Mucosa of descending colon (tissue), 3 donors: ENCODE measurements at places on chromosomes 3 and 15. TPM values are rescaled to one million over a fixed set of nuclear protein-coding genes. Genes with fewer than 3 reads are reported as not detected.

The IMP3 gene
- 47.6 TPM for total RNA-seq

DNA sequence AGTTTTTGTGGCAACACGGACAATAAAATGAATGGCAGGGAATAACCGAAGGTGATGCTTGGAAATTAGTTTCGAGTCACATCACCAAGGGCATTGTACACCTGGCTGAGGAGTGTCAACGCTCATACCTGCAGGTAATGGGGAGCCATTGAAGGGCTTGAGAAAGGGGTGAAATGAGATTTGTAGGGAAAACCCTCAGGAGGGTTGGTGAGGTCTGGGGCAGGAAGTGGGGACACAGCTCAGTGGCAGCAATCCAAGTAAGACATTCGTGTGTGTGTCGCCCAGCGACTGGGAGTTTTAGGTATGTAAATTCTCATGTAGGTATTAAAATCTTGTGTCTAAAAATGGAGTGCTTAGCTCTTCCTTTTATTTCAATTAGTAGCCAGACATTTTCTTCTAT, 14.3 kb downstream of the PARP14 start:
- DNase-seq = no peak

- DNase-seq = peak; percentile 34
These were observed 66.2 kb downstream of the MCTP2 start for GRCh38 chr15:94297558-94297957.

DNA sequence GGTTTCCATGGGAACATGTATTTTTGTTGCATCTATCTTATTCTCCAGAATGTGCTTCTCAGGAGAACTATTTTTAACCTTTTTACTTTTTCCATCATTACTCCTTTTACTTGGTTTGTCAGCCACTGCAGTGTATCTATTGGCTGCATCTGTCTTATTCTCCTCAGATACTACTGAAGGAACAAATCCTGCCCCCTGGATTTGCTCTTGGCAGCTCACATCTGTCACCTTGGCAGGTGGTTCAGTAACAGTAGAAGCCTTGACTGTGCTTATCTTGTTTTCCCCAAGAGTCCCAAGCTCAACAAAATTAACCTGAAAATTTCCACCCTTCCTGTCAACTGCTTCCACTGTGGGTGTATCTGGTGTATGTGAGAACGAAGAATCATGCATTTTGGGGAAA, 106.0 kb downstream of the MAP4 start:
- no peak for DNase-seq

GRCh38 chr3:41328926-41329325, 129.6 kb downstream of the CTNNB1 start:
- DNase-seq = no peak

DNA sequence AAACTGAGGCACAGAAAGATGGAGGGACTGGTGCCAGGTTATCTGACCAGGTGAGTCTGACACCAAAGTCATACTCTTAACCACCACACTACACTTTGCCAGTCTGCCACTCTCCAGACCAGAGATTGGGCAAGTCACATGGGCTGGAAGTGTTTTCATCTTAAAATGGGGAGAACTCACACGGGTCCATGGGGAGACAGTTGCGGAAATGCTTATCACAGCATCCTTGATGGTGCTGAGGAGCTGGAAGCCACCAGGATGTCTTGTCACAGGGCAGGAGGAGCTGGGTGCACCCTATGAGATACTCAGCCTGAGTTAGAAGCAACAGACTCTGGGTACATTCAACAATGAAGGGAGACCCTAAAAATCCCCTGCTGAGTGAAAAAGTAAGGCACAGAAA, 4.8 kb downstream of the GALNT15 start:
- no peak for DNase-seq

DNA sequence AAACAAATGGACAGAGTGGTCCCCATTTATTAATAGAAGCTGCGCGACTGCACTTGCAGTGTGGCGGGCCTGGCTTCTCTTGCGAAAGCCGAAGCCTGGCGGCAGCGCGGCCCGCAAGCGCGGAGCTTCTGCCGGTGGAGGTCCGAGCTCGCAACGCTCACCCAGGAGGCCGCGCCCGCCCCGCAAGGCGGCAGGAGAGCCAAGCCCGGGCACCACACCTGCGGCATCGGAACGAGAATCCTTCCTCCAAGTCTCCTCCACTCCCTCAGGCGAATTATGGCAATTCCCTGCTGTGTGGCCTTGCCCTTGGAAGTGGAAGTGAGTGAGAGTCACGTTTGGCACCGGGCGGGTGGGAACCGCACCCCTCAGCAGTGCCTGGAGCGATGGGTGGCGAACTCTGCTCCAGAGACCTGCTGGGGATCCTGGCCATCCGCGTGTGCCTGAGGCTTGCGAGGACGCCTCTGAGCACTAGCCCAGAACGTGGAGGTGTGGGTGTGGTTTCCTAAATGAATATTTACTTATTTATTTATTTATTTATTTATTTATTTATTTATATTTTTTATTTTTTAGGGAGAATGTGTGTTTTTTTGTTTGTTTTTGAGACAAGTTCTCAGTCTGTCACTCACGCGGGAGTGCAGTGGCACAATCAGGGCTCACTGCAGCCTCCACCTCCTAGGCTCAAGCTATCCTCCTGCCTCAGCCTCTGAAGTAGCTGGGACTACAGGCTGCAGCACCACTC, 133.7 kb upstream of the UBE2E1 start:
- peak; percentile 81 for DNase-seq

DNA sequence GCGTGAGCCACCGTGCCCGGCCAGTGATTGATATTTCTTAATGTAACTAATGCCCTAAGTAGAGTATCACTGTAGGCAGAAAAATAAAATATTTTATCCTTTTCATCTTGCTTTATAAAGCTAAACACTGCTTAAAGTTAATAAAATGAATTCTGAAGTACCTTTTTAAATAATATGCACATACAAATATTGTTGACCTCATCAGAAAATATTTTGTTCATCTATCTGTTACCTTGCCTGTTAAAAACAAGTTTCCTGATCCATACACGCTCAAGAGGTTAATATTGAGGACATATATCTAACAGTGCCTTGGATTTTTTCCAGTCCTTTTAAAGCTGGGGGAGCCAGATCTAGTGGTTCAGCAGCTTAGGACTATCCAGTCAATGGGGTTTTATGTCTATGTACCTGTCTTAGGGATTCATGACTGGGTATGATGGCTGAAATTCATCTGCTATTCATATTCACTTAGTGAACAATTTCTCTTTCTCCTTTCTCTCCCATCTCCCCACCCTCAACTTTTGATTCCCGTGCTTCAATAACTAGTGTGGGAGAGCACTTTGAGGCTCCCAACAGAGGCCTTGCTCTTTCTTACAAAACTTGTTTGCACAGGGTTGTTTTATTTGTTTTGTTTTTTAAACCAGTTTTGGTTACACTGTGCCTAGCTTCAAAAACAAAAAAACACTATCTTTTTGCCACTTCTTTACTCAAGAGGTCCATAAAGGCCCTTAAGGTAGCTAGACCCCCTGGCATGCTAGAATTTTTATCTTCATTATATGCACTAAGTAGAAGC, 7.0 kb downstream of the SLC25A36 start:
- no peak for DNase-seq

The CFAP100 gene
- total RNA-seq = not detected

The CCR8 gene
- not detected for total RNA-seq

The MCTP2 gene
- 41.9 TPM for total RNA-seq

The CCDC39 gene
- total RNA-seq = 0.09 TPM

DNA sequence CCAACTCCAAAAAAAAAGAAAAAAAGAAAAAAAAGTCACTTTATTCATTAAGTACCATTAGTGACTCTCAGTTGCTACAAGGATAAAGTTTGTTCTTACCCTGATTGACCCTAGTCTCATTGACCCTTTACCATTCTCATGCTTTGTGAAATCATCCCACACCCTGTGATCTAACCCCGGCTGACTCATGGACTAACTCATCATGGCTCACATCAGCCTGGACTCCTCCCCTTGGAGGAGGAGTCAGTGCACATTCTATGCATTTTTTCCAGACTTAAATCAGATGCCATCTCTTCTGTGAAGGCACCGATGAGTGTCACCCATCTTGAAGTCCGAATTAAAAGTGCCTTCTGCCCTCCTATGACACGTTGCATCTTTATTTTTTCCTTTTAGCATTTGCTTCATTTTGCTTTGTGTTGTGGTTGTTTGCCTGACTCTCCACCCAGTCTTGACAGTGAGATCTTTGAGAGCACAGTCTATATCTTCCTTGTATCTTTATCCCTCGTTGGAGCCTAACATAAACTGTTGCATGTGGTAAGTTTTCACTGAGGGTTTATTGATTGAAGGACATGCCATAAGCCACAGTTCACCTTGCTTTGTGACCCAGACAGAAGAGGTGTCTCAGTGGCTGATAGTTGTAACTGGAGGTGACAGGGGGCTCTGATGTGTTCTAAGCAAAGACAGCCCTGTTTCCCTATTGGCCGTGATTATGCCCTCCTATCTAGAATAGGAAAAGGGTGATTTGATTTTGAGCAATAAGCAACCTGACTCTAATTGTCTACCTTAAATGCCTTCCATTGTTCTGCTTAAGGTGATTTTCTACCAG, 72.1 kb downstream of the IL1RAP start:
- DNase-seq = no peak

- no peak for DNase-seq
These were observed 15.3 kb downstream of the PIK3CA start for GRCh38 chr3:179163503-179163902.

DNA sequence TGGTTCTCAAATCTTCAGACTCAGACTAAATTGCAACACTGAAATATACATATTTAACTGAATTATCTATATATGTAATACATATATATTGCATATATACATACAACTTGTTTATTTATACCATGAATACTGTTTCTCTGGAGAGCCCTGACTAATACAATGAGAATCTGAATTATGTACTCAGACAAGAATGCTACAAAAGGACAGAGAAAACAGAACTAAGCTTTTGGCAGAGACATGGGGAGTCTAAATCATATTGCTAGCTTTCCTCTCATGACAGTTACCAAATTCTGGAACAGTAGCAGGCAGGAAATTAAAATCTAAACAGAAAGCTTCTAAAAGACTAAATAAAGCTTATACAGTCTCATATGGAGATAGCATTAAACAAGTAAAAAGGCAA, 142.4 kb upstream of the KCNMB2 start:
- no peak for DNase-seq

- DNase-seq = peak; percentile 93
These were observed at the start of gene ARPP19 for GRCh38 chr15:52568601-52569585. Gene ARPP19, minus strand, starts transcription at chr15:52569030. Its CDS starts 138 bp downstream, at chr15:52568892.

GRCh38 chr3:155088706-155089345, 8.7 kb downstream of the MME start:
- no peak for DNase-seq

The CCRL2 gene
- 15.7 TPM for total RNA-seq

DNA sequence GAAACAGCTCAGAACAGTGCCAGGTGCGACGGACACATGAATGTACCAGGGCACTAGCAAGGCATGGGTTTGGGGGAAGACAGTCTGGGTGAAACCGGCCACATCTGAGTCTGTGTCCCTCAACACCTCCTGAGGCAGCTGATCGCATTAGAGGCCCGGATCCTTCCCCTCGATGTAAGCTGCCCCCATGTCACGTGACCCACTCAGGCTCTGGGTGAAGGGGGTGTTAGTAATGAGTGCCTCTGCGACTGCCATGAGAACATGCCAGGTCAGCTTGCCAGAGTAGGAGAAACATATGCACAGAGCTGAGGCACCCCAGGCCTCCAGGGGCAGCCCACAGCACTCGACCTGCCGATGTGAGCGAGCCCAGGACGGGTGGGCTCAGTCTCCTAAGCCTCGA, 29.7 kb downstream of the PRR23E start:
- no peak for DNase-seq

GRCh38 chr3:195699860-195700259, 20.9 kb upstream of the MUC20 start:
- no peak for DNase-seq

DNA sequence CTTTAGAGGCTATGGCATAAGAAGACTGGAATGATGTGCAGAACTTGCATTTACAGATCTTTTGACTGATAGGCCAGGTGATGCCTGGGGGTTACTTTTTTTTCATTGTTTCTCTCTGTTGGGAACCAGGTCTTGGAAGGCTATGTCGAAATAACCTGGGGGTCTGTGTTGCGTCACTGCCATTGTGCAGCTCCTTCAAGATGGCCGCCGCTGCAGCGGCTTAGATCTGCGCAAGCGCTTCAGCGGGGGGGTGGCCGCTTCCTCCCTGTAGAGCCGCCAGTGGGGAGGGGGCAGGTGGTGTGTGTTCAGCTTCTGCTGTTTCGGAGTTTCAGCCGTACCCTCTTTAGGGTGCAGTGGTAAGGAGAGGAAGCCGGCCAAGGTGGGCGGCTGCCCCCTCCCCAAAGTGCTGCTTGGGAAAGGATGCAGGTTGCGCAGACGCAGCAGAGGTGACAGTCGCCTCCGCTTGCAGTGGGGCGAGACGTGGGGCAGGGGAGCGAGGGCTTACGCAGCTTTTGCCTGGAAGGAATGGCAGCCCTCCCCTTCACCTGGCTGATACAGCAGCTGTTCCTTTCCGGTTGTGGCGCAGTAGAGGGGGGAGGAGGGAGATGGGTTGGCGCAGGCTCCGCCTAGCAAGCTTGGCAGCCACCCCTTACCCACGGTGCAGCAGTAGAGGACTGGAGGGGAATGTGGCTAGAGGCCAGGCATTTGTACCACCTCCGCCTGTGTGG, 1.5 kb downstream of the SNRPN start:
- DNase-seq = peak; percentile 77

DNA sequence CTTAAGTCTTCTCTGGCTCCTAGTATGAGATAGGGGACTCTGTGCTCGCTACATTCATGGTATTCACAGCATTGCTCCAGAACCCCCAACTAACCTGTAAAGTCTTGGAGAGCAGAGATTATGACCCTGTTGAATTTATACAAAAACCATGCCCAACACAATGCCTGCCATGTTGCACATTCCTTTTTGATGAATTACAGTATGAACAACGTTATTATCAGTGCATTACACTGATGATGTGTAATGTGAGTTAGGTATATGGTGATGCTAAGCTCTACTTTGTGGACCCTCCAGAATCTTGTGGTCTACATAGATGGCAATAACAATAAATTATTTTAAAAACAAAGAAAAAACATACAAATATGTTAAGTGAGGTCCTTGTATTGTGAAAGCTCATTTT, 64.3 kb downstream of the EOMES start:
- no peak for DNase-seq

DNA sequence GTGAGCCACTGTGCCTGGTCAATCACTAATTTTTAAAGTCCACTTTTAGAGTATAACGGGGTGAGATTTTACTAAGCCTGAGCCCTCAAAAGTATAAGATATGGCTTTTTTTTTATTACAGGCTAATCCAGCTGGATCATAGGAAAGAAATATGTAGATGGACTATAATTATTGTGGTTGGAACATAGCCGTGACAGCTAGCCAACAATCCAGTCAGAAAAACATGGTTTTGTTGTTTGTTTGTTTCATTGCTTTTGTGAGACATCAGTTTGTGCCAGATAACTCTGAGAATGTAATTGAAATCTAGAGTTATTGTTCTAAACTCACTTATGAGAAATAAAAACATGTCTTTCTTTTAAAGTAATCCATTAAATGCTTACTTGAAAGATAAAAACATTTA, 37.3 kb upstream of the ATOSA start:
- DNase-seq = no peak

GRCh38 chr3:14290631-14291385, 111.6 kb upstream of the SLC6A6 start:
- DNase-seq = peak; percentile 47

The CYP1A1 gene
- not detected for total RNA-seq

- no peak for DNase-seq
These were observed 367 bp downstream of the OR4F6 start for GRCh38 chr15:101803676-101804075.
